Activated T-cell treated with anti-CD3 and anti-CD28 coated beads, Interleukin-2, amount 50 U/mL, for 72 hours (primary cell): ENCODE measurements at places on chromosomes 6 and 20. TPM values are rescaled to one million over a fixed set of nuclear protein-coding genes. Genes with fewer than 3 reads are reported as not detected.

DNA sequence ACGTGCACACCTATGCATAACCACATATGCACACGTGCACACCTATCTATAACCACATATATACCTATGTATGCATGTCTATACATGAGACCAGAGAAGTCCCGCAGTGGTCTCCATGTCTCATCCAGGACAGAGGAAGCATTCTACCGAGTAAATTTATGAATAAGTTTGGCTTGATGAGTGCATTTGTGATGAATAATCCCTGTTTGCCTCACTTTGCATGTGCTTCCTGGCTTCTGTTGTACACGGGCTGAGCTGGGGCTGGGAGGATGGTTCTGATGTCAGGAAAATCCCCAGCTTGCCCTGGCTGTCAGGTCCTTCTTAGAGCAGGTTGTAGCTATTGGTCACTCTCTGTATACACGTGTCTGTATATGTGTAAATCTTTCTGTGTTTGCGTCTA, 157.6 kb upstream of the RPS6KA2 start:
- H3K27ac ChIP-seq = no peak overlapping the region
- DNase-seq = no peak
- no peak overlapping the region for H3K4me3 ChIP-seq
- H3K27me3 ChIP-seq = no peaks in the 10 kb centered on the region

GRCh38 chr20:63366390-63367365, 5.5 kb upstream of the CHRNA4 start:
- H3K36me3 ChIP-seq = no peaks in the 10 kb centered on the region
- DNase-seq = no peak
- peaks cover 6% of the 10 kb centered on the region for H3K4me1 ChIP-seq
- H3K27ac ChIP-seq = no peak overlapping the region
- peaks cover 11% of the 10 kb centered on the region for H3K27me3 ChIP-seq

DNA sequence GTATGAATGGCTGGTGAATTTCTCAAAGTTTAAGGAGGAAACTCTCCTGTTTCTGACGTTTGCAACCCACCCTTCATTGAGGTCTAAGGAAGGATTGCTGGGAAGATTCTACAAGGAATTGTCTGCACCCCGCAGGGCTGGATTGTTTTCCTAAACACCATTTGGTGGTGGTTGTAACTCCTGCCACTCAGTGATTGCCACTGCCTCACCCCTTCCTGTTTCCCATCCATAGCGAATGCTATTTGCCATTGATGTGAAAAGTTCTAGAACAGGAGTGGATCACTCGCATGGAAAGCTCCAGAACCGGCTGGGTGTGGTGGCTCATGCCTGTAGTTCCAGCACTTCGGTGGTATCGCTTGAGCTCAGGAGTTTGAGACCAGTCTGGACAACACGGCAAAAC, 8.7 kb upstream of the DSP start:
- no peaks in the 10 kb centered on the region for H3K36me3 ChIP-seq
- DNase-seq = no peak
- no peaks in the 10 kb centered on the region for H3K4me1 ChIP-seq
- peaks cover 36% of the 10 kb centered on the region for H3K27me3 ChIP-seq
- no peak overlapping the region for H3K4me3 ChIP-seq
- H3K27ac ChIP-seq = no peak overlapping the region

GRCh38 chr6:114650891-114651290, 308.1 kb upstream of the HS3ST5 start:
- no peaks in the 10 kb centered on the region for H3K4me1 ChIP-seq
- no peak for DNase-seq
- no peak overlapping the region for H3K27ac ChIP-seq
- H3K4me3 ChIP-seq = no peak overlapping the region

- no peak overlapping the region for H3K4me3 ChIP-seq
- no peak for DNase-seq
- no peaks in the 10 kb centered on the region for H3K4me1 ChIP-seq
Observed at GRCh38 chr6:3240595-3240994, 13.1 kb upstream of the TUBB2B start.

GRCh38 chr6:1226277-1227099, 85.4 kb upstream of the FOXQ1 start:
- peaks cover 16% of the 10 kb centered on the region for H3K27me3 ChIP-seq
- no peak overlapping the region for H3K4me3 ChIP-seq
- no peak for DNase-seq
- H3K36me3 ChIP-seq = no peaks in the 10 kb centered on the region
- H3K27ac ChIP-seq = no peak overlapping the region
- H3K4me1 ChIP-seq = no peaks in the 10 kb centered on the region

SLC35F1 gene
- total RNA-seq = 0.50 TPM

OPRL1 gene
- 1.7 TPM for total RNA-seq
